ENCODE measurements at places on chromosomes 3 and 15.

DNA sequence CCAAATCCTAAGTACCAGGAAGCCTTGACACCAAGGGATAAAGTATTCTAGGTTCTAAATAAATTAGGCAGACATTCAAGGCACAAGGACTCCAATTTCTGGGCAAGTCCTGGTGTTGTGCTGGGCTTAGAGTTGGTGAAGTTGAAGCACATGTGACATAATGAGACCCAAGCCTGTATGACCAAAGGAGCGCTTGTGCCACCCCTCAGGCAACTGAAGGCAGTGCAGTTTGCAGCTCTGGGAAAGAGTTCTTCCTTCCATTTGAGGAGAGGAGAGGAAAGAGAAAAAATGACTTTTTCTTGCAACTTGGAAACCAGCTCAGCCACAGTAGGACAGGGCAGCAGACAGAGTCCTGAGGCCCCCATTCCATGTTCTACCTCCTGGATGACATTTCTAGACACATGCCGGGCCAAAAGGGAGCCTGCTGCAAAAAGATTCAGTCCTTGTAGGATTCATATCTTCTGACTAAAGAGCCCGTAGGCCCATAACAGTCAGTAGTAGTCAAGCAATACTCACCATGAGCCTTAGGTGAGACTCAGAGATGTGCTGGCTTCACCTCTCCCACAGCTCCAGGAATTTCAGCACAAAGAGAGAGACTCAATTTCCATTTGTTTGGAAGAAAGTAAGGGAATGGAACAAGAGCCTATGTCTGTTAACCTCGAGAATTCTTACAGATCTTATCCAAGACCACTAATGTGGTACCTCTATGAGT is 588.8 kb upstream of the BCHE start:
- no peak for DNase-seq

GRCh38 chr15:55799291-55800212 is 56.6 kb upstream of the PRTG start:
- DNase-seq, result peak; percentile 40

GRCh38 chr3:155960060-155960459 is 89.6 kb downstream of the GMPS start:
- no peak for DNase-seq

DNA sequence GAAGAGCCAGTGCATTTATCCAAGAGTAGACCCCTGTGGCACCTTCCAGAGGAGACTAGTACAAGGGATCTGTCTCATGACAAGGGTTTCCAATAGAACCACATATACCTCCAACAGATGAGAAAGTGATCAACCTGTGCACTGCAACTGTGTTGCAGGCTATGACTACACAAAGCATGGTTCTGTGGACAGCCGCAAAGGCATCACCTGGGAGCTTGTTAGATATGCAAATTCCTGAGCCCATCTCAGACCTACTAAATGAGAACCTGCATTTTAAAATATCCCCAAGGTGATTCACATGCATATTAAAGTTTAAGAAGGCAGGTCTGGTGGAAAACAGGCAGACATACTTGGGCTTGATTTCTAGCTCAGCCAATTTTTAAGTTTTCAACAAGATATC is 368.7 kb downstream of the FOXP1 start:
- no peak for DNase-seq

GRCh38 chr3:150989208-150989607 is 16.7 kb upstream of the CLRN1 start:
- DNase-seq, result no peak

DNA sequence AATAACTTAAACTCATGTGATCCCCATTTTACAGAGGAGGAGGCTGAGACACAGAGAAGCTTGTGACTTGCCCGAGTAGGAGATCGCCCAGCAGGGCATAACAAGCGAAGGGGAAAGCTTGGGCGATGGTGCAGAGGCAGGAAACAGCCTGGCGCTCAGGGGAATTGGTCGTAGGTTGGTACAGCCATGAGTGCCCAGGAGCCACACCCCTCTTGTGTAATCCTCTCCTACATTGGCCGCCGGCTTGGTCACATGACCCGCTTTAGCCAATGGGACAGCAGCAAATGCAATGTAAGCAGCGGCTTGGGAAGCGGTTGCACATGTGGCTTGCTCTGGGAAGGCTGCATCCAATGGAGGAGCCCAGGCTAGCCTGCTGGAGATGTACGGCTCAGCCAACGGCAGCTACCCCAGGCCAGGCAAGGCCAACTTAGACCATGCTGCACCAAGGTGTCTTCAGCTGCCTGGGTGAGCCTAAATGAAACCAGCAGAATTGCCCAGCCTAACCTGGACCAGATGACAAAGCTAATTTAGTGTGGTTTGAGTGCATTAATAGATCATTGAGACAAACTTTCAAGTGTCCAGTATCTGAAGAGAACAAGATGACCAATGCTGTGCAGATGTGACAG is 50.3 kb upstream of the SLC6A6 start:
- no peak for DNase-seq

DNA sequence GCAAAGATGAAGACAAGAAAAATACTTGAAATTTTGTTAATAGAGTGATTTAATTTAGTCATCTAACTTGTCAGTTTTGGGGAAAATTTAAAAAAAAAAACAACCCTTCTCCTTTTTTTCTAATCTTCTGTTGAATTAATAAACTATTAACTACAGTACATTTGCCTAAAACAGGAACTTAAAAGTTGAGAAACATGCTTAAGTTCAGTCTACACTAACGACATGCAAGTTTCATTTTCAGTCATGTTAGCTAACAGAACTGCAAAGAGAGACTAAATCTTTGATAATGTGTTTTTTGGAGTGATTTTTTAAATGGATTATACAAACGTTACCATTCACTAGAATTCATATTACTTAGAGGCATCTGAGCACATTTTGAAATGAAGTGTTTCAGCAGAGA is 71.9 kb upstream of the MBNL1 start:
- DNase-seq, result no peak

- peak; percentile 71 for DNase-seq
Observed at GRCh38 chr15:96345560-96346399, 15.3 kb downstream of the NR2F2 start.

- no peak for DNase-seq
Observed at GRCh38 chr15:41967506-41968206, 4.7 kb downstream of the EHD4 start.

Measured in NCI-H1105 treated with DMSO at 0.1 percent for 48 hours (cell line).